ENCODE measurements at places on chromosomes 6 and 20. TPM values are rescaled to one million over a fixed set of nuclear protein-coding genes. Genes with fewer than 3 reads are reported as not detected.

The KHDRBS2 gene
- total RNA-seq, result not detected

- no peak for DNase-seq
Measured at GRCh38 chr6:13004601-13005000, 288.0 kb downstream of the PHACTR1 start.

DNA sequence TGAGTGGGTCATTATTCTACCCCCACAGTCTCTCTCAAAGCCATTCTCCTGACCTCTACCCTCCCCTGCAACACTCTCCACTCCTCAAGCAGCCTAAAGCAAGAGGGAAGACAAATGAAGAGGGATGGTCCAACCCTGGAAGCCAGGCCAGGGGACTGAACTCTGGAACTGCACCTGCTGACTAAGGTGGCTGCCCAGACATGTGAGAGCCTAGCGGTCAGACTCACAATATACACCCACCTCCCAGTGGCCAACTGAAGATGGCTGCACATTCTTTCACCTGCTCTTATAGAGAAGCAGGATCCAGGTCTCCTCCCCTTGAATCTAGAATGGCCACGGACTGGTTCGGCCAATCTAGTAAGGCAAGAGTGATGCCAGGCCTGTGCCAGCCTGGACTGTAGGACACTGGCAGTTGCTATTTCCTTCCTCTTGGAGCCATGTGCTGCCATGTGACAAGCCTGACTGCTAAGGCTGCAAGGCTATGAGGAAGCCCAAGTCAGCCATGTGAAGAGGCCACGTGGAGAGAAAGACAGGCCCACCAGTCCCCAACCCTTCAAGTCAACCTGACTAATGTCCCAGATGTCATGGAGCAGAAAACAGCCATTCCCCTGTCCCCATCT lies 31.8 kb downstream of the ACSS1 start:
- DNase-seq, result no peak

DNA sequence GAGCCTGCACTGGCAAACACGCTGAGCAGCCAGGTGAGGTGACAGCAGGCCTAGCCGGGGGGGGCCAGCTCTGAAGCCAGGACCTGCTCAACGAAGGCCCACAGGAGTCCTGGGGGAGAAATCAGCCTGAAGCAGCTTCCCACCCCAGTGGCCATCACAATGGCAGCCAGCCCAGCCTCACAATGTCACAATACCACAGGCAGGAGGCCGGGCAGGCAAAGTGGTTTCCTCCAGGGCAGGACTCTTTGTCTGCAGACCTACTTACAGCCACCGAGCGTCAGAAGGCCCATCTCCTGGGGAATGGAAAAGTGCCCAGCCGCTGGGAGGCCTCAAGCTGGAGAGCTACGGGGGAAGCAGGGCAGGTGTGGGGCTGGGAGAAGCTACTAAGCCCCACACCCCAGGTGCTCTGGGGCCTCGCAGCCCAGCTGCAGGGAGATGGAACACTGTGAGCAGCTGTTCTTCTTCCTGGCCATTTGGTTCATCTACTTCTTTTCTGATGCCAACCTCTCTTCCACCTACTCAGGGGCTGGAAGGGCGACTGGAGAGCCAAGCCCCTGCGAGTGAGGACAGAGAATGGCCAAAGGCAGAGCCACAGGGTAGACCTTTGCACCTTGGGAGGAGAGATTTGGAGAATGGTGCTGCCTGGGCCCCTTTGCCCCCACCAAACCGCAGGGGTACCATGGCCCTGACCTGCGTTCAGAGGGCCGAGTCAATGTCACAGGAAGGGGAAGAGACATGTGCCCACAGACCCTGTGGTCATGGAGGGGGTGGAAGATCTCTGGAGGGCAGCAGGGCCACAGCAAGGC lies 22.3 kb upstream of the AVP start:
- DNase-seq, result no peak

GRCh38 chr20:10786678-10787077 lies 112.9 kb upstream of the JAG1 start:
- DNase-seq, result no peak

DNA sequence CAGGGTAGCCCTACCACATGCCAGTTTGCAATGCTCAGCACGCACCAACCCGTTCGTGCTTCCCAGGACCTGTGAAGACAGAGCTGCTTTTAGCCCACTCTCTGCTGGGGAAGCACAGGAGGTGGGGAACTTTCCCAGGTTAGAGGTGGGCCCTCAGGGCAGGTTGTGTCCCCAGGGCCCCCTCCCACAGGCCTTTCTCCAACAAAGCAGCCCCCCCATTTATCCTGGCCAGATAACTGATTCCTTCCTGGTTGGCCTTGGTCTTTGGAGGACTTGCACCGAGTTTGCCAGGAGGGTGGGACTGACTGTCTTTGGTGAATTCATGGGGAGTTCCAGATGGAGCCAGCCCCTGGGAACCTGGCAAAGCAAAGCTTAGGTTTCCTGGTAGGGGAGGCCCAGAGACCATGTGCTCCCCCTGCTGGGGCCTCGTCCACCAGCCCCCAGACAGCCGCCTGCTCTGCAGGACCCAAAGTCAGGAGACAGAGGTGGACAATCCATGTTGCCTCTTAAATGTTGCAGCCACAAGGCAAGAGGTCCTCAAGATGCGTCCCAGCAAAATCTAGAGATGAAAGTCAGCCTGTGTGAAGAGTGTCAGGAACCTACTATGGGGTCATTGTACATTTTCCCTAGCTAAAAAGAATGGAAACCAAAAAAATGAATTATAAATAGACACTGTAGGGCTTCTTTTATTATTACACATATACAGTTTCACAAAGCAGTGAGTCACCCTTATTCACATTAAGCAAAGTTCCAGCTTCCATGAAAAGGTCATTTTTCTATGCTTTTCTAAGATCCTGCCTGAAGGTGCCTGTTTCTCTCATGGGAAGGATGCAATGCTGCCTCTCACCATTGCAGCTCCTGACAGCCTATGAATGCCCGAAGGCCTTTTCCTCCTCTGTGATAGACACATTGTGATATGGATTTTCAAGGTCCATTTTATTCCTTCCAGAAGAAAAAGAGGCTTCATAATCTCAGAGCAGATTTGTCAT lies 497.8 kb downstream of the PREX1 start:
- peak; percentile 71 for DNase-seq

GRCh38 chr6:93419304-93420162 lies at the start of gene EPHA7:
Gene EPHA7, minus strand, starts transcription at chr6:93419559. Its CDS starts 218 bp downstream, at chr6:93419341.
- DNase-seq, result peak; percentile 89

GRCh38 chr6:16670183-16670582 lies 91.1 kb downstream of the ATXN1 start:
- no peak for DNase-seq
